ENCODE measurements at places on chromosomes 16 and 17.

DNA sequence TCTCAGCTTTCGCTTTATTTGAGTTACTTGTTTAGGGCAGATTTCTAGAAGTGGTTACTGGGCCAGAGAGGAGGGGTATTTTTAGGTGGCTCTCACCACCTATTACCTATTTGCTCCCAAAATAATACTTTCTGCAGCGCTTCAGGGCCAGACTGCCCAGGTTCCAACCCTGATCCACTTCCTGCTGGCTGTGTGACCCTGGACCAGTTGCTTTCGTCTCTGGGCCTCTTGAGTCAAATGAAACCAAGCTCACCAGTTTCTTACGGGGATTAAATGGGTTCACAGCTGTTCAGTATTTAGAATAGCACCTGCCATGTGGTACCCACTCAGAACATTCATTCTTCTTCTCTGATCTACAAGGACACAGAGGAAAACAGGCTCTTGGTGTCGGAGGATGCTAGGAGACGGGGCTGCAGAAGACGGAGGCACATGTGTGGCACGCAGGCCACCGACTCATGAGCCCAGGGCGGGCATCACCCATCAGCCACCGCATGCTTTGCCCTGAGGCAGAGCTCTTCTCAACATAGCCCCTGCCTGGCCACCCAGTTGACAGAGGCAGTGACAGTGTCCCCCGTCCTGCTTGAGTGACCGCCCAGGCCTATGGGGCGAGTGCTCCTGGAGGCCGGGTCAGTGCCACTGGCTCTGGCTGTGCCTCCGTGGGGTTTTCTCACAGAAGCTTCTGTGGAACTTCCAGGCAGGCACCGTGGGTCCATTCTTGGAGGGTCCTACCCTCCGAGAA is 149.0 kb upstream of the PLCG2 start:
- no peak for DNase-seq

- peak; percentile 5 for DNase-seq
These were observed 1.3 kb downstream of the APPBP2 start for GRCh38 chr17:60524463-60525327.

GRCh38 chr17:8923762-8924161 is 41.7 kb downstream of the PIK3R5 start:
- DNase-seq, result peak; percentile 73

DNA sequence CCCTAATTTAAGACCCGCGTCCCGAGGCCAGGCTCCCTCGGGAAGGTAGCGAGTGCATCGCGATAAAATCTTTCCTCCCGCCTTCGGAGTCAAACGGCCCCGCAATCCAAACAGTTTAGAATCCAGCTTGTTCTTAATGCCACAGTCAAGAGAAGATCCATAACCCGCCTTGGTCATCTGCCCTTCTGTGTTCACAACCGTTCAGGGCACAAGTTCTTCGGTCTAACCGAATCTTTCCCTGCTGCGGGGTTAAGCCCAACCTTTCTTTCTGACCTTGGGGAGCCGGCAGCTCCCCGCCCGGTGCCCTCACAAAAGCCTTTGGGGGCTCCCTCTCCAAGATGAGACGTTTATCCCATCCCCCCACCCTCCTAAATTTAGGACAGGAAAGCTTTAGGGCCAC is 30.3 kb downstream of the CPSF4L start:
- DNase-seq, result peak; percentile 27

GRCh38 chr16:64181271-64181925 is 940.5 kb downstream of the CDH11 start:
- no peak for DNase-seq

DNA sequence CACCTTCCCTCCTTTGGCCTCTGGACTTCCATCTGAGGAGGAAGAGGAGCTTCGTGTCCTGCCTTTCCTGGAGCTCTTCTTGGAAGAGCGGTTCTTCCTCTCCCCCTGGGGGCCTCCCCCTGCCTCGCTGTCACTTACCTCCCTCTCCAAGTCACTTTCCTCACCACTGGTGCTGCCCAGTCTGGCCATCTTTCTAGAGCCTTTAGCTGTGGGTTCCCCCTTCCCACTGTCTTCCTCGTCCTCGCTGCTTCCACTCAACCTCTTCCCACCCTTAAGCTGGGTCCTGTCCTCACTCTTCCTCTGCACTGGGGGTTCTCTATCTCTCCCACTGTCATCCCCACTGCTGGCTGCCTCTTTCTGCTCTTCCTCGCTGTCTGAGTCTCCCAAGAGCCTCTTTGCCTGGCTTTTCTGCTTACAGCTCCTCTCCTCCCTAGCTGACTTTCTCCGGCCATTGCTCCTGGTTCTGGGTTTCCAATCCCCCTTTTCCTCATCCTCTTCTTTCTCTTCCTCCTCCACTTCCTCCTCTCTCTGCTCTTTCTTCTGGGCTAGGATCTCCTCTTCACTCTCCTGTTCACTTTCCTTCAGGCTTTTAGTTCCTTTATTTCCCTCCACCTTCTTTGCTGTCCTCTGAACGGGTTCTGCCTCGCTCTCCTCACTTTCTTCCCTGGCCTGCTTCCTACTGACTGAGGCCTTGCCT is 1.4 kb downstream of the HIRIP3 start:
- DNase-seq, result peak; percentile 12

- no peak for DNase-seq
These were observed 8.6 kb downstream of the TAF1C start for GRCh38 chr16:84178146-84178765.

- no peak for DNase-seq
These were observed 216.0 kb downstream of the ZNF423 start for GRCh38 chr16:49639739-49640431.

- peak; percentile 25 for DNase-seq
These were observed 16.9 kb upstream of the TNFRSF13B start for GRCh38 chr17:16988749-16989229.

DNA sequence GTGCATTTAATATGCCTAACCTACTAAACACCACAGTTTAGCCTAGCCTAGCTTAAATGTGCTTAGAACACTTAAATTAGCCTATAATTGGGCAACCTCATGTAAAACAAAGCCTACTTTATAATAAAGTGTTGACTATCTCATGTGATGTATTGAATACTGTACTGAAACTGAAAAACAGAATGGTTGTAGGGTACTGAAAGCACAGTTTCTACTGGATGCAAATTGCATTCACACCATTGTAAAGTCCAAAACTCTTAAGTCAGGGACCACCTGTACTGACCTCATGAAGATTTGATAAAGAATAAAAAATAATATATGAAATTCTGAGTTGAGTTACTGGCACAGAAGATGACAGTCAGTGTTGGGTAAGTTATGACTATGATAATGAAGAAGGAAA is 625.4 kb upstream of the SOX9 start:
- no peak for DNase-seq
